ENCODE measurements at places on chromosomes 4 and X.
A peak's percentile ranks its signal among the peaks of the same experiment; 100 is the strongest.

DNA sequence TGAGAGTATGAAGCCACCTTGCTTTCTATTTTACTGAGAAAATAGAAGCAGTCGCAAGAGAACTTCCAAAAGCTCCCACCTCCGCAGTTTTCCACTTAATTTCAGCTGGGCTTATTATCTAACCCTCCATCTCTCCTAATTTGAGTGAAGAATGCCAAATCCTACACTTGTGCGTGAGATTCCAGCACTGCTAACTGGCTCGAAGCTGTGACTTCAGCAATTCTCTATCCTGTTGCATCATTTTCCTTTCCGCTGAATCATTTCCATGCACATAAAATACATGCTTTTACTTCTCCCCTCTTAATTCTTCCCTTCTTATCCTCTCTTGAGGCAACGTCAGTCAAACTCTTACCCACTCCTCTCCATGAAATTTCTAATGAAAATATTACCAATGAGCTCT, 189.5 kb downstream of the GASK1B start:
- DNase-seq = no peak

GRCh38 chrX:83845397-83845796, 15.5 kb upstream of the CYLC1 start:
- DNase-seq = peak; percentile 4

DNA sequence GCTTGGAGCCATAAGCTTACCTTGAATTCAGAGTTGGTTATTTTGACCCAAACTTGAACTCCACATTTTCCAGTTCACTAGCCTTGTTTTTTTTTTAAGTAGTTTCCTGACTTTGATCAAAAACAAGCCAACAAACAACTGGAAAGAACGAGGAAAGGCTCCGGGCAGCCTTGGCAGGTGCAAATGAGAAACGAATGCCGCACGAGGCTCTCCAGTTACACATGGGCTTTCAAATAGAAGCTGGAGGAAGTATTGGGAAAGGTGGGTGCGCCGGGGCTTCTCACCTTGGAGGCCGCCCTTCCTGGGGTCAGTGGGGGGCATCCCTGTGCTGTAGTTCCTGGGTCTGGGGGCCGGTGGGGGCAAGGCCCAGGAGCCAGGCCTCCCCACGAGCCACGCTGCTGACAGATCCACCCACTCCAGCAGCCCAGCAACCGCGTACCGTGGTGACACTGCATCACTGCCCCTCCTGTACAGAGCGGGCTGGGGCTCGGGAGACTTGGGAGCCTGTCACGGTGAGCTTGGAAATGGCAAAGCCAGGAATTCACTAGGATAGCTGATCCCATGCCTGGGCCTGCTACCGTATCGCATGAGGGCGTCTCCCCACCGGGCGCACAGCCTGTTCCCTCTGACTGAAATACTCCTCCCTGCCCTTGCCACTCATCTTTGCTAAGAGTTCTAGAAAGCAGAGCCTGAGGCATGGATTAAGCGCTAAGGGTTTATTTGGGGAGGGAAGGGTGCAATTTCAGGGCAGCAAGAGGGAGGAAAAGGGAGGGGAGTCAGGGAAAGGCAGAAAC, 50.9 kb upstream of the ADRA2C start:
- no peak for DNase-seq

DNA sequence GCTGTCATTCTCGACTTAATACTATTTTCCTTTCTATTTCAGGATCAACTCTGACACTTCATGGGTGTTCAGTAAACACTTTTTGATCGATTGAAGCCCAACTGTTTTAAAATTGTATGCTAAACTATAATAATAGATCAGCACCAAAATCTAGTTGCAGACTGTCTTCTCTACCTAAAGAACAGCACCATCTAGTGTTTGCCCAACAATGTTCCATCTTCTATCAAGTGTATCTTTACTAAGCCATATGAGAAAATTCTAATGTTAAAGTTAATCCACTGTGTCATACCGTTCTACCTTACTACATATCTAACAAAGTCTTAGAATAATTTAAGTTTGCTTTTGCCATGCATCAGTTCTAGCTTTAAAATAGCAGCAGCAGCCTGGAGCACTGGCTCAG, 113.0 kb upstream of the PRDX4 start:
- no peak for DNase-seq

- no peak for DNase-seq
These were observed 7.4 kb upstream of the SMS start for GRCh38 chrX:21933077-21933476.

- DNase-seq = peak; percentile 26
These were observed at the start of gene SPIN4 for GRCh38 chrX:63350941-63351616. SPIN4 (minus strand) TSS chrX:63351332; CDS start chrX:63350819, 513 bp downstream.

GRCh38 chr4:143362349-143363046, 25.8 kb downstream of the GAB1 start:
- DNase-seq = no peak

DNA sequence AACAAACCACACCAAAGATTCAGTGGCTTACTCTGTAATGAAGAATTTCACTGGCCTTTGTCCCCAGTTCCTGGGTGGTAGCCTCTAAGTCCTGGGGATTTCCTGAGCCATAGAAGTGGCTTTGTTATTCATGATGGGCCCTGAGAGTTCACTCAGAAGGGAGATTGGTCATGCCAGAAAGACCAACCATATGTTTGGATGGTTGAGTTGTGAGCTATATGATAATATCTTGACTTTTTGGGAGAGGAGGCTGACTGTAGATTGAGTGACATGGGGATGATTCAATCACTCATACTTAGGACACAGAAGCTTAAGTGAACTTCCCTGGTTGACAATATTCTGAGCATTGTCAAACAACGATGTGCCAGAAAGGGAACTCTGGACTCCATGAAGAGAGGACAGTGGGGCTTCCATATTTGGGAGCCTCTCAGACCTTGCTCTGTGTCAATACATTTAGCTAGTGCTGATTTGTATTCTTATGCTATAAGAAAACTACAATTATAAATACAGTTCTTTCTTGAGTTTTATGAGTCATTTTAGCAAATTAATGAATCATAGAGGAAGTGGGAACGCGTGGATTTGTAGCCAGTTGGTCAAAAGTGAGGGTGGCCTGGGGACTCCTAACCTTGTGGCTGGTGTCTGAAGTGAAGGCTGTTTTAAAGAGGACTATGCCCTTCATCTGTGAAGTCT, 392.0 kb downstream of the GBA3 start:
- no peak for DNase-seq

DNA sequence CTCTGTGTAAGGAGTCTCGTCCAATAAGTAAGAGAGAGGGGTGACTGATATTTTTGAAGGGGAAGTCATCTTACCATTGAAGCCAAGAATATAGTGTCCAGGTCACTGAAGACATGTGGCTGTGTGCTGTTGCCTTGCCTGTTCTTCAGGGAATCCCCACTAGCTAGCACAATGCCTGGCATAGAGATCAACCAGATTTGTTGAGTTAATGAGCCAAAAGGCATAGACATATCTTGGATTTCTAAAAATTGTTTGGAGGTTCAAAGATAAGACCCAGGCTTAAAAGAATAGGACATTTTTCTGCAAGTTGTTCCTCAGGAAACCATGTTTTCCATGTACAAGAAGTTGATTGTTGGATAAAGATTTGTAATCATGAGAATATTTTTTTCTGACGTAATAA, 119.3 kb upstream of the DKK2 start:
- DNase-seq = no peak

GRCh38 chr4:13888112-13888511, 260.6 kb upstream of the BOD1L1 start:
- no peak for DNase-seq

DNA sequence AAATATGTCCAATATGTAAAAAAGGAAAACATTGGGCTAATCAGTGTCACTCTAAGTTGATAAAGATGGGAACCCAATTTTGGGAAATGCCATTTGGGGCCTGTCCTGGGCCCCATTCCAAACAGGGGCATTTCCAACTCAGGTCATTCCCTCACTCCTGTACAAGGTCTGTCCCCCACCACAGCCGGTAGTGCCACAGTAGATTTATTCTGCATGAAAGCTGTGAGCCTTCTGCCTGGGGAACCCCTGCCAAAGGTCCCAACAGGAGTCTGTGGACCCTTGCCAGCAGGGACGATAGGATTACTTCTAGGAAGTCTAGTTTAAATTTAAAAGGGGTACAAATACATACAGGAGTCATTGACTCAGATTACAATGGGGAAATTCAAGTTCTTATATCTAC, 317.6 kb upstream of the GNPDA2 start:
- DNase-seq = no peak

- no peak for DNase-seq
These were observed 195.1 kb downstream of the MAGEB5 start for GRCh38 chrX:26411045-26411444.

- peak; percentile 26 for DNase-seq
These were observed 17.1 kb upstream of the MAP7D3 start for GRCh38 chrX:136268051-136269048.

- no peak for DNase-seq
These were observed 1.6 kb upstream of the ARMCX6 start for GRCh38 chrX:101619364-101619763.

- DNase-seq = no peak
These were observed 2.2 kb downstream of the NEXMIF start for GRCh38 chrX:74922922-74923543.

DNA sequence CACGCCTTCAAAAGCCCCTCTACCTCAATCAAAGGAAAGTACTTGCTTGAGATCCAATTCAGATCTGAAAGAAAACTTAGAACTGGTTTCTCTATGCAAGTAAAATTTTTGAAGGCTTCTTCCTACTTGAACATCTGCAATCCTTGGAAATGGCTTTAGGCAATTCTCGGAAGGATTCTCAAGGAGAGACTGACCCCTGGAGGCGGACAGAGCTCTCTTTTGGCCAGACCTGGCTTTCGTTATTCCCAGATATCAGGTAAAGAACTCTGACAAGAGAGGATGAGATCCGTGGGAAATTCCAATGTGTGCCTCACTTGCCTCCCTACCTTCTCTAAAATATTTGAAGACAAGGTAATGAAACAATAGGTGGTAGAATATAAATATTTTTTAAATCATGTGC, 670.3 kb upstream of the FAM241A start:
- no peak for DNase-seq

GRCh38 chr4:151676301-151676700, 84.5 kb downstream of the GATB start:
- no peak for DNase-seq

DNA sequence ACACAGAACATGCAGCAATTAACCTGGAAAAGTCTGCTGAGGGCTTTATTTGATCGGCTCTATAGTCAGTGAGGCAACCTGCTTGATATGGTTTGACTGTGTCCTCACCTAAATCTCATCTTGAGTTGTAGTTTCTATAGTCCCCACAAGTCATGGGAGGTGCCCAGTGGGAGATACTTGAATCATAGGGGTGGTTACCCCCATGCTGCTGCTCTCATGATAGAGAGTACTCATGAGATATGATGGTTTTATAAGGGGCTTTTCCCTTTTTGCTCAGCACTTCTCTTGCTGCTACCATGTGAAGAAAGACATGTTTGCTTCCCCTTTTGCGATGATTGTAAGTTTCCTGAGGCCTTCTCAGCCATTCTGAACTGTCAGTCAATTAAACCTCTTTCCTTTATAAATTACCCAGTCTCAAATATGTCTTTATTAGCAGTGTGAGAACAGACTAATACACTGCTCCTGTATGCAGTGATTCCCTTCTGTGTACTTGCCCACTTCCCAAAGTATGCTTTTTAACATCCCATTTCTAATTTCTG, 78.2 kb downstream of the NPFFR2 start:
- DNase-seq = no peak

DNA sequence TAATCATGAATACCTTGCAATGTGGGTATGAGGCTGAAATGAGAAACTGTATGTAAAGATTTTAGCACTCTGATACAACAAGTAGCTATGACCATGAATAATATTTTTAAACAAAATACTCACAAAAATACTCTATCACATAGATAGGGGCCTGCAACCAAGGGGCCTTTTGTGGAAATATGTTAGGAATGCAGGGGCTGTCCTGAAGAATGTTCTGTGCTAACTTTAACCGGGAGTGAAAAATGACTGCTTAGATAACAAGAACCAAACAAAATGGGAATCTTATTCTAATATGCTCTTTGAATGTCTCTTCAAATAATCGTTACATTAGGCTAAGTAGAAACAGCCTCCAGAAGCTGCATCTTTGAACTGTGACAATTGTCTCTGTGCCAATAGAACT, 37.9 kb upstream of the GYPA start:
- DNase-seq = no peak

- DNase-seq = no peak
These were observed 66.1 kb downstream of the TNIP2 start for GRCh38 chr4:2689825-2690700.

GRCh38 chr4:107725281-107725859, 5.3 kb upstream of the PAPSS1 start:
- no peak for DNase-seq

GRCh38 chr4:119210775-119211174, 1.7 kb upstream of the USP53 start:
- no peak for DNase-seq

DNA sequence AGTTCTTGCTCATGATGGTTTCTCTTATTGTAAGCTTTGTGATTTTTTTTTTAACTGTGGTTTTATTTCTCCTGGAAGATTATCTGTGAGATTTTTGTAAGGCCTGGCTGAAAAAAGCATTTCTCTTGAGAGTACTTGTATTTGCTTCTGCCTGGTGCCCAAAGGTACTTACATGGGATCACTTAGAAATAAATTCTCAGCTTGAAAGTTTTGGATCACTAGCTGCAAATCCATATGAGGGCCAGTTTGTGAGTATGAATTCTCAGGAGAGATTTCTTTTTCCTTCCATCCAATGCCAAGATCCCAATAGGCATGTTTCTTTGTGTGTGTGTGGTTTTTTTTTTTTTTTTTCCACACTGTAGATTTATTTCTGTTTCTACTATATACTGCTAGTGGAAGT, 1884.7 kb upstream of the PCDH7 start:
- DNase-seq = no peak

DNA sequence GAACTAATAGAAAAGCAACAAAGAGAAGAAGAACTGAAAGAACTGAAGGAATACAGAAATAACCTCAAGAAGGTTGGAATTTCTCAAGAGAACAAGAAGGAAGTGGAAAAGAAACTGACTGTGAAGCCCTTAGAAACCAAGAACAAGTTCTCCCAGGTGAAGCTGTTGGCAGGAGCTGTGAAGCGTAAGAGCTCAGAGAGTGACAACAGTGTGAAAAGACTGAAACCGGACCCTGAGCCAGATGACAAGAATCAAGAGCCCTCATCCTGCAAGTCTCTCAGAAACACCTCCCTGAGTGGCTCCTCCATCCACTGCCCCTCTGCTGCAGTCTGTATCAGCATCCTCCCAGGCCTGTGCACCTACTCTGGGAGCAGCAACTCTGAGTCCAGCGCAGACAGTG, 8.4 kb upstream of the FHDC1 start:
- DNase-seq = no peak

GRCh38 chr4:86401826-86402225, 42.0 kb upstream of the MAPK10 start:
- DNase-seq = no peak

- no peak for DNase-seq
These were observed 6.7 kb upstream of the PLAC8 start for GRCh38 chr4:83121246-83121645.

- DNase-seq = no peak
These were observed 12.2 kb upstream of the VMA21 start for GRCh38 chrX:151384807-151385206.

- no peak for DNase-seq
These were observed 1.2 kb upstream of the FSTL5 start for GRCh38 chr4:162164906-162165510.

- DNase-seq = no peak
These were observed 360.7 kb downstream of the BMPR1B start for GRCh38 chr4:95118497-95118896.

Measured in T-helper 1 cell (primary cell).